Activated CD4-positive, alpha-beta T cell treated with anti-CD3 and anti-CD28 coated beads for 4 hours (primary cell): ENCODE measurements at places on chromosomes 6 and 20.

DNA sequence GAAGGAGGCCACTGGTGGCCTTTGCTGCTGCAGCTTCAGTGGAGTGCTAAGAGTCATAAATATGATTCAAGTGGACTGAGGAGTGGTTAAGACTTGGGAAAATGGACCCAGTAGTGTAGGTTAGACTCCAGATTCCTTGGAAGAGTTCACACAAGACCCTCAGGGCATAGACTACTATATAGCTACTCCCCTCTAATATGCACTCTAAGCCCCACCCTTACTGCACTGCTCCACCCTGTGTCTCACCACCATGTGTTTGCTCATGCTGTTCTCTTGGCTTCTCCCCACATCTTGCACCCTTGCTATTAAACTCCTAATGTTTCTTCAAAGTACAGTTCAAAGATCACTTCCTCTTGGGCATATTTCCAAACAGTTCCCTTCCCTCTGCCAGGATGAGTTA, 5.7 kb downstream of the KCNQ5 start:
- no peak for DNase-seq

GRCh38 chr20:36051318-36052116, 83.1 kb downstream of the CNBD2 start:
- DNase-seq = no peak

DNA sequence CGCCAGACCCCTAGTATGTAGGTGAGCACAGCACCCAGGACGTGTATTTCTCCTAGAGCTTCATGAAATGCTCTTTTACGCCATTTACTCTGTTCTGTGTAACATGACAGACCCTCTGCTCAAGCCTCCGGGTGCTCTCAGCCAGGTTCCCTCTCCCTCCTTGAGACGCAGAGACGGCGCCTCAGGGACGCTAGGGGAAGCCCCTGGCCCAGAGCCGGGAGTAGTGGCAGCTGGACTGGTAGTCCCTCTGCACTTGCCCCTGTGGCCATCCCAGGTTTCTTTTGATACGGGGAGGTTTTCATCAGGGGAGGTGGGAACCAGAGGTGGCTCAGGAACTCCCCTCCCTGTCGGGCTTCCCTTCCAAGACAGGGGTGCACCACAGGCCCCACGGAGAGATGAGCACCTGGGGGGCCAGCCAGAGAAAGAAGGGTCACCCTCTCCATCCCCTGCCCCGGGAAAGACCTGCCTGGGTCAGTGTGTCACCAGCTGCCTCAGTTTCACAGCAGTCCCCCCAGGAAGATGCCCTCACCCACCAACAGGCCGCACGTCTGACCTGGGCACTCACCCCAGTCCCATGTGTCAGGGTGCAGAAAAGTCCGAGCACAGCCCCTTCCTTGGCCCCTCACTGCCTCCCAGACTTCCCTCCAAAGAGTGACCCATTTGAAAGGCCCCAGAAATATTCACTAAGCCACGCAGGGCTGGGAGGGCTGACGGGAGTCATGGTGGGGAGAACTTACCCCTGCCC, 58.1 kb upstream of the AFDN start:
- DNase-seq = no peak

GRCh38 chr6:53796451-53796780, 1.6 kb downstream of the LRRC1 start:
- DNase-seq = no peak

GRCh38 chr20:1894471-1894950, 696 bp upstream of the SIRPA start:
- no peak for DNase-seq

GRCh38 chr6:148955441-148955840, 208.6 kb downstream of the UST start:
- no peak for DNase-seq

GRCh38 chr20:19778404-19778803, 20.3 kb downstream of the RIN2 start:
- no peak for DNase-seq

GRCh38 chr20:37453836-37454235, 67.2 kb upstream of the NNAT start:
- DNase-seq = no peak

- DNase-seq = no peak
Measured at GRCh38 chr6:255751-256083, 36.6 kb upstream of the DUSP22 start.

- DNase-seq = no peak
Measured at GRCh38 chr6:317060-317447, 24.8 kb downstream of the DUSP22 start.

DNA sequence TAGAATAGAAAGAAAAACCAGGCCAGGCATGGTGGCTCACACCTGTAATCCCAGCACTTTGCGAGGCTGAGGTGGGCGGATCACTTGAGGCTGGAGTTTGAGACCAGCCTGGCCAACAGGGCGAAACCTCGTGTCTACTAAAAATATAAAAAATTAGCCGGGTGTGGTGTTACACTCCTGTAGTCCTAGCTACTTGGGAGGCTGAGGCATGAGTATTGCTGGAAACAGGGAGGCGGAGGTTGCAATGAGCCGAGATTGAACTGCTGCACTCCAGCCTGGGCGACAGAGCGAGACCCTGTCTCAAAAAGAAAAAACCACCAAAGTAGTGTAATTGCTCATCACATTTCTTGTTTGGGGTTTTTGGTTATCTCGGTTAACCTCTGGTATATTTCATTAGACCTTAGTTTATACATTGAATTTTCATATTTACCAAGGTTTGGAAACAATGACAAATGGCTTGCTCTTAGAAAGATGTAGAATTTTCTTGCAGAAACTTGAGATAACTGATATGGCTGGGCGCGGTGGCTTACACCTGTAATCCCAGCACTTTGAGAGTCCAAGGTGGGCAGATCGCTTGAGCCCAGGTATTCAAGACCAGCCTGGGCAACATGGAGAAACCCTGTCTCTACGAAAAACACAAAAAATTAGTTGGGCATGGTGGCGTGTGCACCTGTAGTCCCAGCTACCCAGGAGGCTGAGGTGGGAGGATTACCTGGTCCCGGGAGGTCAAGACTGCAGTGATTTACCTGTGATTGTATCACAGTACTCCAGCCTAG, 14.2 kb downstream of the ITCH start:
- DNase-seq = no peak

- DNase-seq = no peak
Measured at GRCh38 chr6:20117474-20117873, 94.8 kb downstream of the MBOAT1 start.

GRCh38 chr6:7484666-7485065, 56.8 kb upstream of the DSP start:
- DNase-seq = no peak

DNA sequence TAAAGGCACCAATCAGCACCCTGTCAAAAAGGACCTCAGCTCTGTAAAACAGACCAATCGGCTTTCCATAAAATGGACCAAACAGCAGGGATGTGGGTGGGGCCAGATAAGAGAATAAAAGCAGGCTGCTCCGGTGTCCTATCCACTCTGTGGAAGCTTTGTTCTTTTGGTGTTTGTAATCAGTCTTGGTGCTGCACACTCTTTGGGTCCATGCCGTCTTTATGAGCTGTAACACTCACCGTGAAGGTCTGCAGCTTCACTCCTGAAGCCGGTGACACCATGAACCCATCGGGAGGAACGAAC, 7.3 kb upstream of the PXDC1 start:
- DNase-seq = no peak

- no peak for DNase-seq
Measured at GRCh38 chr6:30601815-30602641, 15.0 kb downstream of the PPP1R10 start.

DNA sequence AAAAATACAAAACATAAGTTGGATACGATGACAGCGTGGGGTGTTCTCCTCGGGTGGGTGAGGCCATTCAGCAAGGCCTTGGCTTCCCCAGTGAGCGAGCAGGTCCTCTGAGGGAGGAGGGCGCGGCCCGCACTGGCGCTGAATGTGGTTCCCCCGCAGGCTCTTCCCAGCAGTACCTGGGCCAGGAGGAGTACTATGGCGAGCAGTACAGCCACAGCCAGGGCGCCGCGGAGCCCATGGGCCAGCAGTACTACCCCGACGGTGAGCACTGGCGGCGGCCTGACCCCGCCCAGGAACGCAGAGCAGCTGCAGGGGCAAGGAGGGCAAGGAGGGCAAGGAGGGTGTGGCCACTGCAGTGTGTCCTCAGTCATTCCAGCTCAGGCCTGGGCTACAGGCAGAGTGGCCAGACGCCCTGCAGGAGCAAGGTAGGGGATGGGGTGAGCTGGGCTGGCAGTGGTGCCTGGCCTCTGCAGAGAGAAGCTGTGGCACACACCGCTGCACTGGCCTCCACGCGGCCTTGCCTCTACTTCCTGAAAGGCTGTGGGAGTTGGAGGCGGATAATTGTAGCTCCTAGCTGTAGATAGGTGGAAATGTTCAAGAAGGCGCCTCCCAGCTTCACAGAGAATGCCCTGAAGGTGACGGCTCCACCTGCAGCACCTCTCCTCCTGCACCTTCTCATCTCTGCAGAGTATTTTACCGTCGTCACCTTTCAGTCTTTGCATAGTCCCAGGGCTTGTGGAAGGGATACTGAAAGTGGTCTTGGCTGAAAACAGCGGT, 18.7 kb upstream of the MTG2 start:
- DNase-seq = no peak

DNA sequence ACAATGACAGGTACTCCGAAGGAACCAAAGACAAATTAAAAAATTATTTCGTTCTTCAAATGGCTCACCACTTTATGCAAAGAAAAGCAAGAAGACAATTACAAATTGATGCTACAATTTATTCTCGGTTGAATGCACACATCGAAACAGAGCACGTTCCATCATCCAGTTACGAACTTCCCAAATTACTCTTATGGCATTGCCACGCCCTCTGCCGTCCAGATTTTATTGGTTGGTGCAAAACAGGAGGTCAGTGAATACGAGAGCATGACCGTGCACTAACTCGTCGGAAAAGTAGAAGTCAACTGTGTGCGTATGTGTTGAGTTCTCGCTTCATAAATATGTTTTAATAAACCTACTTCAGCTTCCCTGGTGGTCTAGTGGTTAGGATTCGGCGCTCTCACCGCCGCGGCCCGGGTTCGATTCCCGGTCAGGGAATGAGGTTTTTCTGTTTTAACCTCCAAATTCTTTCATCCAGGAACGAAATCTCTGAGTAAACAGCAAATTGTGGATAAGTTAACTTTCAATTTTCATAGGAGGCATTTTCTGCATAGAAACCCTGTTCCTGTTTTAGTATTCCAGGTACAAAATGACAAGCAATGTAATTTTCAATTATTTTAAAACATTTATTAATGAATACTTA, 23.2 kb downstream of the ZNF311 start:
- DNase-seq = peak; percentile 69

DNA sequence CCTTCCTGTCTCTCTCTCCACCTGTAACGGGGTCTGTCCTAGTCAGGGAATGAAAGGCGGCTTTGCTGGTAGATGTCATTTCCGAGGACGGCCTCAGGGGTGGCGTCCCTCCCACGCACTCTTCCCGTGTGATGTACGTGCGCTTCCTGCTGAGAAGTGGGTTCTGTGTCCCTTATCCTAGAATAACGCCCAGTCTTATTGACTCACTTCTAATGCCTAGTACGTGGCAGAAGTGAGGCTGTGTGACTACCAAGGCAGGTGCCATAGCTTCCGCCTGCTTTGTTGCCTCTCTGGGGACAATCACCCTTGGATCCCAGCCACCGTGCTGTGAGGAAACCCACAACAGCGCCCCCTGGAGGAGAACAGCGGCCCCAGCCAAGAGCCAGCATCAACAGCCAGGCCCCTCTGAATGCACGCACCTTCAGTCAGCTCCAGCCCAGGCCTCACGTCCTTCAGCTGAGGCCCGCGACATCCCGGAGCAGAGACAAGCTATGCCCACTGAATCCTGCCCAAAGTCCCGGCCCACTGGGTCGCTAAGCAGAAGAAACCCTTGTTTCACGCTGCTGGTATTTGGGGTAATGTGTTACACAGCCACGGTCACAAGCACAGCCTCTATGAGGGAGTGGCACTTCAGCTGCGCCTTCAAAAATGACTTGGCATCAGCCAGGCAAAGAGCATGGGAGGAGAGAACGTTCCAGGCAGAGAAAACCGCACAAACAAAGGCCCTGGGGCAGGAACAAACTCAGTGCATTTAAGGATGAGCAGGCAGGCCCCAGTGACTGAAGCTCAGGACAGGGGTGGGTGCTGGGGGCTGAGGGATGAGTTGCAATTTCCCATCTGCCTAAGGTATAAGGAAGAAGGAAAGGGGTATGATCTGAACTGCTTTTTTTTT, 224.2 kb downstream of the NFATC2 start:
- DNase-seq = peak; percentile 26

DNA sequence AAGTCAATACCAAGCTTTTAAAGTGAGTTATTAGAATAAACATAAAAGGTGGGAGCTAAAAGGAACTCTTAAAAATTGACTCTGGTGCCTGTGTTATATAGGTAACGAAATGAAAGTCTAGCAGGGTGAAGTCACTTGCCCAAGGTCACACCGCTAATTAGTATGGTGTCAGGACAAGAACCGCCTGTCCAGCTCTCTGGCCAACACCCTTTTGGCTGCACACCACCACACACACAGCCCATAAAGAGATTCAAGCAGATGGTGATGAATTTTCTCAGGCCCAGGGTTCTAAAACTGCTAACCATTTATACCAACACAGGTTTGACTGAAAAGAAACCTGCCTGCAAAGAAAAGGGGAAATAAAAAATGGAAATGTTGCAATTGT, 20.2 kb downstream of the GFOD1 start:
- DNase-seq = no peak

DNA sequence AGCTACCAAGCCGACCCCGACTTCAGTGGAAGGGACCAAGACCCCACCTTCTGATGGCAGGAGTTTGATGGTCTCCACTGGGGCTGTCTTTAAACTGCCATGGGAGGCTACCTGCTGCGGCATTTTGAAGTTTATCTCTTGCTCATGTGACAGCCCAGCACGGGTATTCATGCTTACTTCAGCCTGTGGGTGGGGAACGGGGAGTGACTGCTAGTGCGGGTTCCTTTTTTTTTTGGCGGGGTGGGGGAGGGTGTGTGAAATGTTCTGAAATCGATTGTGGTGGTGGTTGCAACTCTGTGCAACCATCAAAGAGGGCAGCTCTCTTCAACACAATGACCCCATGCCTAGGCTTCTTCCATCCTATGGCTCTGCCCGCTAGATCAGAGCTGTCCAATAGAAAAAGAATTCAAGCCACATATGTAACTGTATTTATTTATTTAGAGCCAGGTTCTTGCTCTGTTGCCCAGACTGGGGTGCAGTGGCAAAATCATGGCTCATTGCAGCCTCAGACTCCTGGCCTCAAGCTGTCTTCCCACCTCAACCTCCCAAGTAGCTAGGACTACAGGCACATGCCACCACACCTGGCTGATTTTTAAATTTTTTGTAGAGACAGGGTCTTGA, 53.7 kb downstream of the PPP1R16B start:
- peak; percentile 56 for DNase-seq

DNA sequence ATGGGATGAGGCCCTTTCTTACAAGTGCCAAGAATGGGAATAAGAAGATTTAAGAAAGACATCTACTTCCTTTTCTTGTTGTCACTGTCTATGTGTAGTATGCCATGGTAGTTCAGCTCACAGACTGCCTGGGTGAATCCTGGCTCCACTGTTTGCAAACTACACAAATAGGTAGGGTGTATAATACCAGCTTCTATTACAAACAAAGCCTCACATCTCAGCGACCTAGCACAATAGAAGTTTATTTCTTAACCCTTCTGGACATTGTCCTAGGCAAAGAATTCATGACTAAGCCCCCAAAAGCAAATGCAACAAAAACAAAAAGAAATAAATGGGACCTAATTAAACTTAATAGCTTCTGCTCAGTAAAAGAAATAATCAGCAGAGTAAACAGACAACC, 74.5 kb downstream of the LINC00237 start:
- DNase-seq = no peak
